Activated CD4-positive, CD25-positive, alpha-beta regulatory T cell (primary cell): ENCODE measurements at places on chromosomes 5 and 9.

GRCh38 chr5:59769832-59770231, 123.7 kb downstream of the PDE4D start:
- DNase-seq = no peak

DNA sequence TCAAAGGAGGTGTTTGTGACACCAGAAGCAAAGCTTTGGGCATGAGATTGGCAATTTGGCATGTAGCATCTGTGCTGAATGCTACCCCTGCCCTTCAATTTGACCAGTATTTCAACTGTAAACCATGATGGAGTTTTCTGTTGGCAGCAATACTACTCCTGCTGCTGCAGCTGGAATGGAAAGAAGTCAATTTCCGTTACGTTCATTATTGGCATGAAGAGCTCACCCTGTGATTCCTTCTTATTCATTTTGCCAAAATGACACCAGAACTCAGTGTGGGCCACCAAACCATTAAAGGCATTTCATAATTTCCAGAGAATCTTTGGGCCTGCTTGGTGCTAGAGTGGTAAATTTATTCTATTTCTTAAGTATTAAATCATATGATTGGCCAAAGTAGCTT, 433.1 kb upstream of the DMAC1 start:
- DNase-seq = no peak

- DNase-seq = no peak
These were observed 19.3 kb upstream of the CLPTM1L start for GRCh38 chr5:1364211-1364610.

DNA sequence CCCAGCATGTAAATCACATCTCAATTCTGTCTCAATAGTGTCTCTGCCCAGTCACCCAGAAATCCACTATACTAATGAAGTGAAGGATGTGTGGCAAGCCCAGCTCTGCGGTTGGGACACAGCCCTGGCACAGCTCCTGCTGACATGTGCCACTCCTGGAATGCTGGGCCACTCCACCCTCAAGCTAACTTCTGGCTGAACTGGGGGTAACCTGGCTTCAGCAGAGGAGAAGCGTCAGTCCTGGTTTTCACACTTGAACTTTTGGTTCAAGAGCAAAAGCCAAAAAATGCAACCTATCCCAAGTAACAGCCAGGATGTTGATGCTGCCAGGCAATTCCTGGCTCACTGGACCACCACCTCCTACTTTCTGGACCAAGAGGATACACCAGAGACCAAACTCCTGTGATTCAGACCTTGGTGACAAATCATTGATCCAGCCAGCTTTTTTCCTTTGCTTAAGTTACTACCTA, 86.4 kb downstream of the ARRDC3 start:
- DNase-seq = no peak

GRCh38 chr5:176894298-176894697, 4.8 kb downstream of the HK3 start:
- DNase-seq = no peak

DNA sequence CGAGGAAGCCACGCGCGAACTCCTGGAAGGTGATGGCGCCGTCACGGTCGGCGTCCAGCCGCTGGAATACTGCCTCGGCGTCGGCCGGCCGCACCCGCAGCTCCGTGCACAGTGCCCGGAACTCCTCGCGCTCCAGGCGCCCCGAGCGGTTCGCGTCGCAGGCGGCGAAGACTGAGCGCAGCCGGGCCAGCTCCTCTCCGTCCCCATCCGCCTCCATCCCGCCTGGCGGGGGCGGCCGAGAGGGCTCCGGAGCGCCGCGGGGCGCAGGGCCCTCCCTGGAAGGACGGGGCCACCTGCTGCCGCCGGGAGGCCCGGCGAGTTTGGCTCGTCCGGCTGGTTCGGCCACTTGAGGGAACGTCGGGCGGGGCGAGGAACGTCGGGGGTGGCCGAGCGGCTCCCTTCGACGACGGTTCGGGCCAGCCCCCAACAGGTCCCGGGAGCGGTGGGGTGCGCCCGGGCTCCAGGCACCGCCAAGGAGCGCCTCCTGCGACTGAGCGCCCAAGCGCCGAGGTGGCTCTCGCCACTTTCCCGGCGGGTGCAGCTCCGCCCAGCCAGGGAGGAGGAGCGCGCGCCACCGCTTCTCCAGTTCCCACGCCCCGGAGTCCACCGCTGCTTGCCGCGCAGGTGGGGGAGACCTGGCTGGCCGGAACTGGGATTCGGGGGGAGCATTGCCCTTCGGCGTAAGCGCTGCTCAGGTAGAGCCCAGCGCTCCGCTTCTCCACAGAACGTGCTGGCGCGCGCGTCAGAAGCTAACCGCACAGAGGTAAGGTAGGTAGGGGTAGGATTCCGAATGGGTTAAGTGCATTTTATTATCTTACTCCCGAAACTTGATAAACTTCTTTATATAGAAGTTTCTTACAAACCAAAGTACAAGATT, at the start of gene RASEF:
Gene RASEF, minus strand, starts transcription at position 492 of the 877 bp plus-strand sequence. Its CDS starts 275 bp downstream, at position 217.
- no peak for DNase-seq

- DNase-seq = no peak
These were observed 120.9 kb upstream of the STK32A start for GRCh38 chr5:147113967-147114366.

GRCh38 chr5:82513738-82514137, 235.6 kb upstream of the RPS23 start:
- no peak for DNase-seq

GRCh38 chr9:1759771-1760300, 255.3 kb upstream of the SMARCA2 start:
- DNase-seq = no peak

DNA sequence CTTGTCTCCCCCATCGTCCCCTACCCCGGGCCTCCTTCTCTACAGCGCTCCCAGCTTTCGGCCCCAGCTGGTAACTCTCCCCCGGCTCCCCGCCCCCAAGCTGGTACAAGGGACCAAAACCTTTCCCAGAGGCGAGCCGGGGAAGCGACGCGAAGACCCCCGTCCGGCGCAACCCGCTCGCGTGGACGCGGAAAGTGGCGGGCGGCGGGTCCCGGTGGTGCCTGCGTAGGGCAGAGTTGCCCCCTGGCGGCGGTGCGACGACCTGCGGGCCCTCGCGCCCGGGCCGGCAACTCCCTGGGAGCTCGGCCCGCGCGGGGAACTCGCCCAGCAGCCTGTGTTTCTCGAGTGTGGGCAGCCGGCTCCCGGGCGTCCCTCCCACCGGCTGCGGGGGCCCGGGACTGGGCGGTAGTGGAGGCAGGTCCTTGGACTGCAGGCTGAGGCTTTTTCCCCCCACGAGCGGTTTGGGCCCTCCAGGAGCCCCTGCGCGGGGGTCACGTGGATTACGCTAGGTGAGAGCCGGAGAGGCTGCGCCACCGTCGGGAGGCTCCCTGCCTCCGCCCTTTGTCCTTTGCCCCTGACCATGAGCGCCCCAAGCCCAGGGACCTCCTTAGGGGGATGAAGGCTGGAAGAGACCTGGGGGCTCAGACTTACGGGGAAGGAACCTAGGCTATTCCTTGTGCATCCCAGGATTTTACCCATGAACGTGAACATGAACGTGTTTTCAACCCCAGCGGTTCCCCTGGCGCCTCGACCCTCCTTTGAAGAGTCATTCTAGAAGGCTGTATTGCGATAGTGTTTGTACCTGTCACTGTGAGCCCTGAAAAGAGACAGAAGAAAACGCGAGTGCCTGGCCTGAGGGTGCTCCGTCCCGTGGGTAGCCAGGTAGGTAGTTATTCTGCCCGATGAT, 2.9 kb upstream of the FOXD1 start:
- peak; percentile 24 for DNase-seq

DNA sequence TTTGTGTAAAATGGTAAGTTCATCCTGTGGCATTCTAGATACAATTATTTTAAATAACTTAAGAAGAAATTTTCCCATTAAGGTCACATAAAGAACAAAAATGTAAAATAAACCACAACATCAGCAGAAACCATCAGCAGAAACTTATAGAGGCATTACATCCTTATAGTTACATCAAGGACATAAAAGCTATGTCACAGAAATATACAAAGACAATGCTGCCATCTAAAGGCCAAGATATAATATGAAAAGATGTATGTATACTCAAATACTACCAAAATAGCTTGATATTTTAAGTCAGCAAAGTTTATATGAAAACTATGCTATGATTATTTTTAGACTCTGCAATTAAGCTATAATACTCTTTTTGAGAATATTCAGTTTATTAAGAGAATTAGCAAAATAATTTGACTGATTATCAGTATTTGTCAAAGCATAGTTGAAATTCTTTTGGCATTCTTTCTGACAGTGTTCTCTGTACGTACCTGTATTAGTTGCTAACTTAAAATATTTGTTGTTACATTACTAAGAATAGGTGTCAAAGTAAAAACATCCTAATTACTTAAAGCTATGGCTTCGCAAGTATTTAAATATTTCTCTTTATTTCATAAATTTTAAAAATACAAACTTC, 36.2 kb downstream of the FBXL17 start:
- no peak for DNase-seq

- DNase-seq = no peak
These were observed 40.6 kb upstream of the DMRTA1 start for GRCh38 chr9:22405869-22406659.

DNA sequence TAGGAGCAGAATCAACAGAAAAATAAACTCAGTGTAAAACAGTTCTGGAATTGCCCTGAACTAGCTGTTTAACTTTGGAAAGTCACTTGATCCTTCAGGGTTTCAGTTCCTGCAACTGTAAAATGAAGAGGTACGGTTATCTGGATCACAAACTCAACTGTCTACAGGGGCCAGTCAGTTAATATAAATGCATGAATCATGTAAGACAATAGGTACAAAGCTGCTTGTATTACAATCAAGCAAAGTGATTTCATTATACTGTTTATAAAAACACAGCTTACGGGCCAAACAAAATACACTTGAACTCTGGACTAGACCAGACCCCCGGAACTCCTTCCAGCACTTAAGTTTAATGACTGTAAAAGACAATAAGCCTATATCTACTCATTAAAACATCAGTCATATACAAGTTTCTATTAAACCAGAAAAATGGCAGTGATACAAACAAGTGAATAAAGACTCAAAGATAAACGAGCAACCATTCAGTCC, 73.0 kb downstream of the MRPS27 start:
- no peak for DNase-seq

- DNase-seq = no peak
These were observed 593.4 kb upstream of the RGMB start for GRCh38 chr5:98179791-98180755.

DNA sequence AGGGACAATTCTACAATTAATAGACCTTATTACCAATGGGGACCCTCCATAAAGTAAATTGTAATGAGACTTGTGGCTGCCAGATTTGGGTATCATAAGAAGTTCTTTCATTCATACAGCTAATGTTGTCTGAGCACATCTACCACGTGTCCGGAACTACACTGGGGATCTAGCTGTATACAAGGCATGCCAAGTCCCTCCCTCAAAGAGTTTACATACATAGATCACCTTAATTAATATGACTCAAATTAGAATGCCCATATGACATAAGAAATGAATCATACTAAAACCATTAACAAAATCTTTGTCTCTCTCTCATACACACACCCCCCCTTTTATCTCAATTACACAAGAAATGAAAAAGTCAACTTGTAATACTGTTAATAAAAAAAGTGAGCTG, 18.0 kb upstream of the NR4A3 start:
- DNase-seq = no peak

DNA sequence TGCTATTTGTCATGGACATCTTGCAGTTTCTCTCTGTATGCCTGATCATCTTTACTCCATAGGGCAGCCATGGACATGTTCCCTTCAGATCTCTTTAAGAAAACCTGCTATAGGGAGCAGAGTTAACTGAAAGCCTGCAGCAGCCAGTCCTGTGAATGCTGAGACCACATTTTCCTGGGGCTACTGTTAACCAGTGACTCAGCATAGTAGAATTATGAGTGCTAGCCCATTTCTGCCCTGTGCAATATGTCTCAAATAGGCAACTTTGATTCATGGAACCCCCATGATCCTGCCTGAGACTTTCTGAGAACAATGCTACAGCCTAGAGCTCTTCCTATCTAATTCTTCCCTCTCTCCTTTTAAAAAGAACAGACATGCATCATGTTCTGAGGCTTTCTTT, 624.2 kb downstream of the CHSY3 start:
- DNase-seq = no peak

- no peak for DNase-seq
These were observed 17.3 kb downstream of the SPINK9 start for GRCh38 chr5:148352696-148353095.

DNA sequence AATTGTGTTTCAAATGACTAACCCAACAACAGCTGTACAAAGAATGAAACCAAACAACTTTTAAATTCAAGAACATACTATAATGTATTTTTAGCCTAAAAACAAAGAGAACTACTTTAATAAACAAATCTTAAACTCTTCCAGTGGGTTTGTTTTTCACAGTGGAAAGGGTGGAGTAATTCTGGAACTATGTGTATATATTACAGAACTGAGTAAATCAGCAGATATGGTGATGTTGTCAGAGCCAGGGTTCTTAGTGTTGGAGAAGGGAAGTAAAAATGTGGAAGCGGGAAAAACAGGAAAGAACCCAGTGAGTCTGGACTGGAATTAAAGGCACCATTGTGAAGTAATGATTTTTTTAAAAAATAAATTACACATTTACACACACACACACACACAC, 144.9 kb downstream of the CDK5RAP2 start:
- DNase-seq = no peak

DNA sequence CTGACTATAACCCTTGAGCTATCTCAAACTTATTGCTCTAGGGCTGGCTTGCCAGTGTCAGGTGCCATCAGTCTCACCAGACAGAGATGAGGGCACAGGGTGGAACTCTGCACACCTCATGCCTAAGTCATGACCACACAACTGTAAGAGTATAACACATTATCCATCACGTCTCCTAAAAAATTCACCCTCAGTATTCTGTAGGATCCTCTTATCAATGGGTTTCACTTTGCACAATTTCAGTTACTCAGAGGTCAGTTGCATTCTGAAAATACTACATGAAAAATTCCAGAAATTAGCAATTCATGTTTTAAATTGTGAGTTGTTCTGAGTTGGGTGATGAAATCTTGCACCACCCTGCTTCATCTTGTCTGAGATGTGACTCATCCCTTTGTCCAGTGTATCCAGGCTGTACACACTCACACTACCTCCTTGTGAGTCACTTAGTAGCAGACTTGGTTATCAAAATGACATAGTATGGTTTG, 690.9 kb upstream of the CDH18 start:
- no peak for DNase-seq
